Effector memory CD8-positive, alpha-beta T cell (primary cell): ENCODE measurements at places on chromosomes 3 and 15.

DNA sequence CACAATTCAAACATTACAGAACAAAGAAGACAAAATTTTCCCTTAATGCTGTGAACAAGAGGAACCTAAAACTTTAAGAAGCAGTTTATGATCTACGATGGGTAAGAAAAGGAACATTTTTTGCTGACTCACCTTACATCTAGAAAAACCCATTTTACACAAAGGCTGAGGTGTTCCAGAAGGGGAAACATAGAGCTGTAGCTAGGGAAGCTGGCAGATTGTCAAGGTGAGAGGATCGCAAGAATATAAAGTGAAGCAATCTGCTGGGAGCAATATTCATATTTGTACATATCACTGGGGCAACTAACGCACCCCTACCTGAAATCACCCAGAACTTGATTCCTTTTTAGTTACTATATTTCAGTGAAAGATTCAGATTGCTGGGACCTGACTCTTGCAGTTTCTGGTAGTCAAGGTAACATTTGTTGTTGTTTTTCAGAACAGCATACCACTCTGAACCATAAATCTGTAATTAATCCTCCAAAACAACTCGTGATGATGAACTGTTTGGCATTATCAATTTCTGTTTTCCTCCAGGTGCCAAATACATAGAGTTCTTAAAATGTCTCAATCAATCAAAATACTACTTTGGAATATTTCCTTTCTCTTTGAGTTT is 184.1 kb upstream of the LRRC3B start:
- H3K36me3 ChIP-seq, result no peaks in the 10 kb centered on the region
- H3K27ac ChIP-seq, result no peak overlapping the region
- no peak for DNase-seq
- no peak overlapping the region for H3K4me3 ChIP-seq
- no peaks in the 10 kb centered on the region for H3K27me3 ChIP-seq

GRCh38 chr15:87369269-87369668 is 887.3 kb downstream of the NTRK3 start:
- no peaks in the 10 kb centered on the region for H3K36me3 ChIP-seq
- no peak overlapping the region for H3K27ac ChIP-seq
- no peak overlapping the region for H3K4me3 ChIP-seq
- no peaks in the 10 kb centered on the region for H3K4me1 ChIP-seq
- H3K27me3 ChIP-seq, result peaks cover 8% of the 10 kb centered on the region

GRCh38 chr15:92112180-92112579 is 258.7 kb downstream of the SLCO3A1 start:
- peaks cover 8% of the 10 kb centered on the region for H3K36me3 ChIP-seq
- H3K4me1 ChIP-seq, result peaks cover 20% of the 10 kb centered on the region
- no peaks in the 10 kb centered on the region for H3K27me3 ChIP-seq
- DNase-seq, result no peak

GRCh38 chr3:163622384-163622783 is 1455.9 kb downstream of the SI start:
- no peaks in the 10 kb centered on the region for H3K27me3 ChIP-seq
- H3K27ac ChIP-seq, result no peak overlapping the region
- DNase-seq, result no peak
- no peaks in the 10 kb centered on the region for H3K36me3 ChIP-seq
